Right ventricle myocardium superior (tissue), 1 donor: ENCODE measurements at places on chromosomes 3 and 15. TPM values are rescaled to one million over a fixed set of nuclear protein-coding genes. Genes with fewer than 3 reads are reported as not detected.
A peak's percentile ranks its signal among the peaks of the same experiment; 100 is the strongest.

DNA sequence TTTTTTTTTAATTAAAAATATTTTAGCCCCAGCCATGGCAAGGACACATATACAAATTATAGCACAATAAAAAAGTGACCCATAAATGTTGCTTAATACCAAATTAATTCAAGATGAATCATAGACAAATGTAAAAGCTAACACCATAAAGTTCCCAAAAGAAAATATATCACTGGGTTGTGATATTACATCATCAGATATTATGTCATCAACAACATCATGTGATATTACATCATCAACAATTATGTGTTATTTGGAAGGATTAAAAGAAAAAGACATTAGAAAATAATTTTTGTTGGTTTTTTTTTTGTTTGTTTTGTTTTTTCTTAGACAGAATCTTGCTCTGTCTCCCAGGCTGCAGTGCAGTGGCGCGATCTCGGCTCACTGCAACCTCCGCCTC lies 34.5 kb upstream of the ABHD10 start:
- no peak for DNase-seq

DNA sequence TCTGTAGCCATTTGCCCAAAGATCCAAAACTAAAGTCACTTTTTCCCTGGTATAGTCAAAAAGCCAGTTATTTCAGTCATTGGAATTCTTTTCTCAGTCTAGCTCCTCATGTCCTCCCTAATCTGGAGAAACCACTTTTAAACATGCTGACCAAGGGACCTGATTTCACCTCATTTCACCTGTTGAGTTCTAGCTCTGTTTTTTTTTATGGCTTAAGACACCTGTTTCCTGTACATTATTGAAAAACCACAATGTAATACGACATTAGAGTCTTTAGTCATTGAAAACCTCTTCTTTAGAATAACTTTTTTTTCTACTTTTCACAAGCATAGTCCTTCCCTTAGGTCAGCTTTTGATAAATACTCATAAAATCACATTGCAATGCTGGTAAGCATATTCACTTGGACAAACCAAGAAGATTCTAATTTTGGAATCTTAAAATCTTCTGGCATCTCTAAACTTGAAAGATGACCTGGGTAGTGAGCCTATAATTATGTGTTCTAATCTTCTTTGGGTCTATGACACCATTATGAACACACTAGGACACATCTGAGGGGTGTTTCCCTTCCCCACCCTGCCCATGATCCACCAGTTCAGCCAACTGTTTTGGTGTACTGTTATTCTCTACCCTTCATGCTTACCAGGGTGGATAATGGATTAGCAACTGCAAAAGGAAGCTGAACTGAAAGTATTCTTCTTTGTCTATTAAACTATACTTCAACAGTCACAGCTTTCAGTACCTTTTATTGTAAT lies 103.5 kb upstream of the FXR1 start:
- DNase-seq = no peak

DNA sequence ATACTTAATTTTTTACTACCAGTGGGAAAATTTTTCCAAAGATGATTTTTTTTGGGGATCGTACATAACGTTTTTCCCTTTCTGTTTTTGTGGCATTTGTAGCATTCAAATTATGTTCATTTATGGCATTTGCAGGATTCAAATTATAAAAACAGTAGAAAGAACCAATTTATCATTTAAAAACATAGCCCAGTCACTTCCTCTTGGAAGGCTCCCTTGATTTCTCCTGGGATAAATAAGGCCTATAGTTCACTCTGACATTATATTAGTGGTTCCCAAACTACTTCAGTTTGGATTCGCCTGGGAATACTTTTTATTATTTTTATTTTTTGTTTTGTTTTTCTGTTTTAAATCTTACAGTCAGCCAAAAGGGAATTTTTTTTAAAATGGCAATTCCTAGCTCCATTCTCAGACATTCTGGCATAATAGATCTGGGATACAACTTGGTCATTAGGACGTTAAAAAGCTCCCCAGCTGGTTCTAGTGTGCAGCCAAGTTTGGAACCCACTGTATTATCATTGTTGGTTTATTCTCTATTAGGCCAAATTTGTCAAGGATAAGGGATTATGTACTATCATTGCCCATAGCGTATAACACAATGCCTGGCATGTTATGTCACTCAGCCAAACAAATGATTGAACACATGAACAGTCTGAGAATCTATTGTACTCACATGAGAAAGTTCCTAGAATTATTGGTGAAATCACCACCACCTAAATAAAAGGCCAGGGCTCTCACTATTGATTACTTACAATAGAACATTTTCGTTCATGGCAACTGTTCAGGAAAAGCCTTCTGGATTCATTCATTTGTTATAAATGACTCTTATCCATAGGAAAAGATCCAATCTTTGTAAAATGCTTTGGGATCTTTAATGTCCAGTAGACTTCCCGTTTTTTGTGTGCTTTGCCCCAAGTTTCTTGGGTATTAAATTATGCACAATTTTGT lies 28.9 kb downstream of the RARB start:
- no peak for DNase-seq

DNA sequence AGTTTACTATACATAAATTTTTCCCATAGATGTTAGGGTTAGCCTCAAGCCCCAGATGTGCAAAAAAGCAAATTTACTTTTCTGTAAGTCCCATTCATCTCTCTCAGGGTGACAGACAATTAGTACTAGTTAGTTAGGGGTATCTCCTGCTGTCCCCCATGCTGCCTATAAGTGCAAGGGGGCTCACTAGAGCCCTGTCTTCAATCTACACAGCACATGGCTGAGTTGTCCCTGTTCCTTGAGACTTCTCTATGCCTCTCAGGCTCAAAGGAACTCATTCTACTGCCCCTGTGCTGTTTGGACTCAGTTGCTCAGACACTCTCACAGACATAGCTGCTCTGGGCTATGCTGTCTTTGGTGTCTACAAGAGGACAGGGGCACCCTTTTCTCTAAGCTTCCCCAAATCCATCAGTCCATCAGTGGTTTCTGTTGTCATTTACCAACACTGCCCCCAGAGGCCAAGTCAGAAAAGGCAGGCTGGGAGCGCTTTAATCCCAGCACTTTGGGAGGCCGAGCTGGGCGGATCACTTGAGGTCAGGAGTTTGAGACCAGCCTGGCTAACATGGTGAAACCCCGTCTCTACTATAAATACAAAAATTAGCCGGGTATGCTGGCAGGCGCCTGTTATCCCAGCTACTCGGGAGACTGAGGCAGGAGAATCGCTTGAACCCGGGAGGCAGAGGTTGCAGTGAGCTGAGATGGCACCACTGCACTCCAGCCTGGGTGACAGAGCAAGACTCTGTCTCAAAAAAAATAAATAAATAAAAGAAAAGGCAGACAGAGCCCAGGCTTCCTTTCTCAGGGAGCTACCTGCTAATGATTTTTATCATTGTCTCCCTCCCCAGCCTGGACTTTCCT lies 31.4 kb upstream of the PRTG start:
- DNase-seq = peak; percentile 51

DNA sequence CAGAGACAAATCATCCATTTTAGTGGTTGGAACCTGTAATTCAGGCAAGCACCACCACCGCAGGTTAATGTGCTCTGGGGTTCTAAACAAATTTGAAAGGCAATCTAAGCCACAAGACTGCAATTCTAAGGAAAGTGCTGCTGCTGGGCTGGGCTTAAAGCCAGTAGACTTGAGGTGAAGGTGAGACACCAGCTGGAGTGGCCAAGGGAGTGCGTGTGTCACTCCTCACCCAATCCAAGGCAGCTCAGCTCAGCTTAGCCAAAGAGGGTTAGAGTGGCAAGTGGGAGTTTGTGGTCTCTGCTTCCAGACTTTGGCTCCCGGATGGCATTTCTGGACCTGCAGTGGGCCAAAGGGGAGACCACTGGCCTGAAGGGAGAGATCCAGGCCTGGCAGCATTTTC lies 1655.6 kb downstream of the SI start:
- DNase-seq = no peak

- DNase-seq = peak; percentile 47
Observed at GRCh38 chr3:34212656-34213055, 414.2 kb downstream of the PDCD6IP start.

DNA sequence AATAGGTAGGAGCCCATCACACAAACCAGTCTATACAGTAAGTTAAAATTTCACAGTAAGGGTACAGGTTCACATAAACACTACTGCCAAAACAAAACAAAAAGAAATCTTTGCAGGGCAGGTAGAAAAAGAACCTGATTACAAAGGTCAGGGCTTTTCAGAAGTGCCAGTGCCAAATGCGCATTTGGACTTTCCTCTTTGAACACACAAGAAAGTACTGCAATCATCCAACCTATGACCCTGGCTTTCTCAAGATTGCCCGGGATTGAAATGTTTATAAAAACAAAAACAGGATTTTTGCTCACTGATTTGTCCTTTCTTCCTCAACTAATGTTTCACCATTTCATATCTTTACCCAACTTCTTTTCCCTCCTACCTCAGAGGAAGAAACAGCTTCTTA lies 47.4 kb downstream of the CBLB start:
- no peak for DNase-seq

- no peak for DNase-seq
Observed at GRCh38 chr3:15065550-15066007, 464 bp upstream of the MRPS25 start.

DNA sequence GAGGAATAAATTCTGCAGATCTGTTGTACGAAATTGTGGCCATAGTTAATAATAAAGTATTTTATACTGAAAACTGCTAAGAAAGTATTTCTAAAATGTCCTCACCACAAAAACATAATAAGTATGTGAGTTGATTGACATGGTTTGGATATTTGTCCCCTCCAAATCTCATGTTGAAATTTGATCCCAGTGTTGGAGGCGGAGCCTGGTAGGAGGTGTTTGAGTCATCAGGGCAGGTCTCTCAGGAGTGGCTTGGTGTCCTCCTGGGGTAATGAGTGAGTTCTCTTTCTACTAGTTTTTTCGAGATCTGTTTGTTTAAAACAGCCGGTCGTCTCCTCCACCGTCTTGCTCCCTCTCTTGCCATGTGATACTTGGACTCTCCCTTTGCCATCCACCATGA lies 424.1 kb upstream of the KCNMB2 start:
- DNase-seq = no peak

GRCh38 chr15:73683257-73683776 lies 866 bp upstream of the CD276 start:
- no peak for DNase-seq

GRCh38 chr3:128452120-128452519 lies 14.6 kb downstream of the DNAJB8 start:
- DNase-seq = no peak

- no peak for DNase-seq
Observed at GRCh38 chr15:50055332-50055731, 63.7 kb downstream of the ATP8B4 start.

DNA sequence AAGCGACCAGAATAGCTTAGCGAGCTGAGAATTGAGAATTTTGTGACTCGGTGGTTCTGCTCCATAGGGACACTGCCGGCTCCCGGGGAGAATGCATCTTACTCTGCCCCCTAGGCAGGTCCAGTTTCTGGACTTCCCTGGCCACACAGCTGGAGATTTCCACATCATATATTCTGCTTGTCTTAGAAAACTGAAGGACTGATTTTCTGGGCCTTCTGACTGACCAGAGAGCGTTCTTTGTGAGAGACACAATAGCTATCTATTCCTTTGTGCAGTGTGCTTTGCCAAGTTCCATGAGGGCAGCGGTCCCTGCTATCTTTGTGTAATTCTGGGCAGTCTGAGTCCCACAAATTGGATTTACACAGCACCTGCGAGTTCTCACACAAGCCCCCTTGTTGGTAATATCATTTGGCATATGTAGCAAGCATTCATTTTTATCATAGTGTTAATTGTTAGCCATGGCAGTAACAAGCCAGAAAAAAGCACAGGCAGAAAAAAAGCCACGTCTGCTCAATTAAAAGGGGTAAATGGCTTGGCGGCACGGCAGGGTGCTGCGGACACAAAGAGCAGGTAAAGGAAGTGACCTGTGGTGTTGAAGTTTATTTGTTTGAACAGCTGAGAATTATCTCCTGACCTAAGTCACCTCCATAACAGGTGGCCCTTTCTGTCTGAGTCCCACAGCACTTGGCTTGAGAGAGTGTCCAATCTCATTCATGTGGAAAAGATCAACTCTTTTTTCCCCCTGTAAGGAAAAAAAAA lies 688.7 kb downstream of the TUSC7 start:
- no peak for DNase-seq

DNA sequence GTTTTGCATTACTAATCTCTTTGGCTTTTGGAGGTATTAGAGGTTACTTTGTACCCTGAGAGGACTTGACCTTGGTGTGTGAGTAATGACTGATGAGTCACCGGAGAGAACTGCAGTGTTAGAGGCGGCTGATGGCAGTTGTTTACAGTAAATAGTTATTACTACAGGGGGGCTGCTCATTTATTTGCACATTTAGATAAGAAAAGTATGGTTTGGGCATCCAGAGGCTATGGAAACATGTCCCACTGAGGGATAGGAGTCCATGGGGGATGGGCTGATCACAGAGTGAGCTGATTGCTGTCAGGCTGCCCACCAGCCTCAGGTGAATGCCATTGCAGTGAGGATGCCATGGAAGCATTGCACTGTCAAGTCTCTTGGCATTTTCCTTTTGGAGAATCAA lies 17.3 kb upstream of the STAC start:
- DNase-seq = no peak

DNA sequence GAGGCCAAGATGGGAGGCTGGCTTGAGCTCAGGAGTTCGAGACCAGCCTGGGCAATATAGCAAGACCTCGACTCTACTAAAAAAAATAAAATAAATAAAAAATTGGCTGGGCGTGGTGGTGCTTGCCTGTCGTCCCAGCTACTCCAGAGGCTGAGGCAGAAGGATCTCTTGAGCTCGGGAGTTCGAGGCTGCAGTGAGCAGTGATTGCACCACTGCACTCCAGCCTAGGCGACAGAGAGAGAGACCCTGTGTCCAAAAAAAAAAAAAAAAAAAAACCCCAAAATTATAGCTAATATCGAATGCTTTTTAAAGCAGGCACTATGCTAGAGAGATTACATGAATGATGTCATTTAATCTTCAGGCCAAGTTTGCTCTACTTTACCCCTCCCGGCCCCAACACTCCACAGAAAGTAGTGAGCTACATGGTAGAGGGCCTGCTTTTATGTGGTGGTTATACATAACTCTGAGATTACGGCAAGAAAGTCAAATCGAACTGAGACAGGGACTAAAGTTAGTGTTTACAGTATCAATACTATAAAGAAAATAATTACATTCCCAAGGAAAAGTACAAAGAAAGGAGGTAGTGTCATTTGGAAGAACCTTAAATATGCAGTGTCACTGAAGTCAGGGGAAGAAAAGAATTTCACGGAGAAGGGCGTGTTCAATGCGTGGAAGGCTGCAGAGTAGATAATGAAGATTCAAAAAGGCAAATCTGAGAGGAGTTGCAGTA lies 1.1 kb downstream of the ADPGK start:
- no peak for DNase-seq

- DNase-seq = no peak
Observed at GRCh38 chr3:190182418-190183043, 61.8 kb upstream of the P3H2 start.

GRCh38 chr15:96421178-96421601 lies 90.7 kb downstream of the NR2F2 start:
- DNase-seq = no peak

GRCh38 chr15:77208241-77208640 lies 137.3 kb upstream of the TSPAN3 start:
- no peak for DNase-seq

The FURIN gene
- total RNA-seq = 45.0 TPM

The FBXL2 gene
- 1.3 TPM for total RNA-seq

The MORC1 gene
- total RNA-seq = not detected

The TMEM202 gene
- total RNA-seq = not detected

The CPA3 gene
- total RNA-seq = 2.1 TPM

The MITF gene
- total RNA-seq = 65.5 TPM

The ETFA gene
- 539 TPM for total RNA-seq
